ENCODE measurements at places on chromosomes 16 and 17.
A peak's percentile ranks its signal among the peaks of the same experiment; 100 is the strongest.

- no peak for DNase-seq
Measured at GRCh38 chr17:31417051-31417792, 25.7 kb downstream of the RAB11FIP4 start.

GRCh38 chr16:3503523-3503922, 2.7 kb downstream of the CLUAP1 start:
- DNase-seq, result no peak

DNA sequence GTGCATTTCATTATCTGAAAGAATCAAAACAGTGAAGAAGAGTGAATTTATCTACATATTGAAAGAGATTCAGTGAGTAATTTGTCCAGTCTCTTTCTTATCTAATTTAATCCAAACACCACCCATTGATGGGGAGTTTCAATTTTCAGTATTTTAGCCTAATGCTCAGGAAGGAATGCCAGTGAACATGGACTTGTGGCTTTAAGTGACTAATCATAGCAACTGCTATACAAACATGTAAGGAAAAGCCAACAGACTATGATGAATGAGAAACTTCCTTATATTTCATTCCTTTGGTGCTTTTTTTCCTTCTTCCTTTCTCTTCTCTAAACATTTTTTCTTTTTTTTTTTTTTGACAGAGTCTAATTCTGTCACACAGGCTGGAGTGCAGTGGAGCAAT, 885.8 kb downstream of the KCNJ2 start:
- peak; percentile 9 for DNase-seq

GRCh38 chr17:44556832-44557606, at the start of gene FZD2:
TSS of gene FZD2 (plus strand) at chr17:44557484. CDS start at chr17:44557689, 205 bp downstream.
- peak; percentile 89 for DNase-seq

DNA sequence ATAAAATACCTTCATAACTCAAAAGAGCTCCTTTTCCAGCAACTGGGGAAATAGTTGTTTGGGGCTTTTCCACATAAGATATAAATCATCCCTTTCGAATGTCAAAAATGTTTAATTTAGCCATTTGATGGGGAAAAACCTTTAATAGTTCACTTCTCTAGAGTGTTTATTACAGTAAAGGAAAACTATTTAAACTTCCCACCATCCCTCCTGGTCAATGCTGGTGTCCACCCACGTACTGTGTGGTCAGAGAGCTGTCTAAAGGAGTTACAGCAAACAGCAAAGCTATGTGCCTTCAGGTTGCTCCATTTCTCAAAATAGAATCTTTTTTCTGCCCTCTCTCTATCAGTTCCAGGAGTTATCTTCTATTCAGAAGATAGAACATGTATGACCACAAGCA, 33.5 kb downstream of the KANSL1 start:
- no peak for DNase-seq

- no peak for DNase-seq
Measured at GRCh38 chr17:7024402-7024785, 1.5 kb downstream of the BCL6B start.

DNA sequence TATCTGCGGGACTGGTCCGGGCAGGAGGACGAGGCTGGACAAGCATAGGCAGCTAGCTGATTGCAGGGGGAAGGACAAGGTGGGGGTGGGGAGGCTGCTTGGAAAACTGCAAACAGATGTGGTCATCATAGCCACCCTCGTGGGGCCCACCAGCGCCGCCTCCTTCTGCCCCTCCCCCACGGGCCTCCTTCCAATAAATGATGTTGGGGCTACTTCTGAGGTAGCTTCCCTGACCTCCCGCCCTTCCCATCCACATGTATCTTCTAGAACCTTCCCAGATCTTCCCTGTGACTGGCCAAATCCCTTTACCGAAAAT, 12.3 kb upstream of the CDC42EP4 start:
- DNase-seq, result no peak

DNA sequence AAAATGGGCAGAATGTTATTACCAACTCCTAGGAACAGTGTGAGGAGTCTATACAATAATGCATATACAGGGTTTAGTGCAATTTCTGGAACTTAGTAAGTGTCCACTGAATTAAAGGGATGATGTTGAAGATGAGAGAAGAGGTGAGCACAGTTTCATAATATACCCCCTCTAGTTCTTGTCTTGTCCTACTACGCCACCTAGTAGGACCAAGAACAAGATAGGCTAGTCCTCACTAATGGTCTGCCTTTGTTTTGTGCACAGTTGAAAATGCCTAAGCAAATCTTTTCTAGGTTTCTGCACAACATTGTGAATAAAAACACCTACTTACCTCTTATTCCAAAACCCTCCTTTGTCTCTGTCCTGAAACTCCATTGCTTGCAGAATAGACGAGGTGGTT, 670.2 kb downstream of the CDH8 start:
- DNase-seq, result no peak

DNA sequence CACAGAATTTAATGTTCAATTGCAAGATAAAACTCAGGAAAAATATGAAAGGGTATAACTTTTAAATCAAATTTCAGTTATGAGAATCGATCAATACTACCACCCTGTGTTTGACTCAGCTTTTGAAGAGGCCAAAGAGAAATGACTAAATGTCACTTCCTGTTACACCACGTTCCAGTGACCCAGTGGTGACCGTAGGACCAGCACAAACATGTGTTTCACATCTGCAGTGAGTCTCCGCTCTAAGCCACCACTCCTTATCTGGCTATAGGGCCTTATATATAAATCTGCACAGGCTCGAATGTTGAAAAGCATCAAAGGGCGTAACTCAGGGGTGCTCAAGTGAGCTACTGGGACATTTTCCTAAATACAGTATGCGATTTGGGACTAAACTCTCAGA, 36.1 kb downstream of the CYB5D2 start:
- no peak for DNase-seq

GRCh38 chr16:59181821-59182420, 447.8 kb upstream of the GOT2 start:
- no peak for DNase-seq

Data from HS-27A (cell line).